HS-5 (cell line): ENCODE measurements at places on chromosomes 2 and 18.

DNA sequence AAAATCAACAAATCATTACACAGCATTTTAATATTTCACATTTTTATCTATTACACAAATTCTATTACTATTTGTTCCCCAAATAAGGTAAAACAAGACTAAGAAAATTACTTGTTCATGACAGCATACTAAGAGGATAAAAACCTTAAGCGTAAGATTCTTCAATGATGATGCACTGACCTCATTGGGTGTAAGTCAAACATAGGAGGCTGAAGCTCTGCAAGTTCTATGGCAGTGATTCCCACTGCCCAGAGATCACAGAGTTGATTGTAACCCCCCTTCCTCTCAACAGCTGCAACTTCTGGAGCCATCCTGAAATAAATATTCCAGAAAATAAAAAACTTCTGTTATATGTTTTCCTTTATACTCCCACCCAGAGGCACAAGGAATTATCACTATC, 82.2 kb upstream of the CDKL4 start:
- no peak for DNase-seq

GRCh38 chr2:17208511-17208910, 309.7 kb downstream of the RAD51AP2 start:
- peak; percentile 85 for DNase-seq

DNA sequence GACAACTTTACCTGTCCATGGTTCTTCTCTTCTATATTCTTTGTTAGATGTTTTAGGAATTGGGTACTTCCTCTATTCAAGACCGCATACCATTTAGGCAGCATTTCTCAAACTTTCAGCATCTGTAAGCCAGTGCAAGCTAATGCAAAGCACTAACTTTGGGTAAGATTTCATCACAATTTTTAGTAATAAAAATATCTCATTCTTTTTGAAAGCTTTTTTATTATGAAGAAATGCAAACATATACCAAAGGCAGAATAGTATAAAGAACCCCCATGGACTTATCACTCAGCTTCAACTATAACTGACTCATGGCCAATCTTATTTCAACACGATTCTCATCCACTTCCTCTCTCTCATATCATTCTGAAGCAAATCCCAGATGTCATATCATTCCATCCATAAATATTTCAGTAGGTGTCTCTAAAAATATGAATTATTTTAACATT, 32.9 kb downstream of the INO80C start:
- DNase-seq, result no peak

DNA sequence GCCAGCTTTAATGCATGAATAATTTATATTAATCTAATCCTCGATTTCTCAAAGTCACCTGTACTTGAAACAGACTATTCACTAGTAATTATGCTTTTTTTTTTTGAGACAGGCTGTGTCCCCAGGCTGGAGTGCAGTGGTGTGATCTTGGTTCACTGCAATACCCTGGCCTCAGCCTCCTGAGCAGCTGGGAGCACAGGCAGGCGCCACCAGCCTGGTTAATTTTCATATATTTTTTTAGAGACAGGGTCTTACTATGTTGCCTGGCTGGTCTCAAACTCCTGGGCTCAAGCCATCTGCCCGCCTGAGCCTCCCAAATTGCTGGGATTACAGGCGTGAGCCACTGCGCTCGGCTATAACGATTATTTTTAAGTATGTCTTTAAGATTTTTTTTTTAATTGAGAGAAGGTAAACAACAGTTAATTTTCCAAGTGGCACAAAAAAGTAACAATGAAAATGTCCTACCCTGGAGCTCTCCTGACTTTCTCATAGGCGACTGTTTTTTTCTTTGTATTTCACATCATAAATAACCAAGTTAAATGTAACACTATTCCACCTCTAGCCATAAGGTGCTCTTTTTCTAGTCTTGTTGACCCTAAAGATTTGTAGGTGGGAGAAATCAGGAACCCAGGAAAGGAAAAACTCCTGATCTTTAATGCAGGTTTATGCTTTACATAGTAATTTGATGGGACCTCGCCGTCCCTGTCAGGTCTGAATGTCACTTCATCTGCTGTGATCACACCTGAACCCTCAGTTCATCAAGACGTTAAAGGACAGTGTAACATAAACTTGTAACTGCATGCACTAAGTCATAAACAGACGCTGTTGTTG, 1.3 kb upstream of the ANKRD12 start:
- no peak for DNase-seq

- DNase-seq, result no peak
These were observed 84.7 kb upstream of the LAPTM4A start for GRCh38 chr2:20136149-20136548.

DNA sequence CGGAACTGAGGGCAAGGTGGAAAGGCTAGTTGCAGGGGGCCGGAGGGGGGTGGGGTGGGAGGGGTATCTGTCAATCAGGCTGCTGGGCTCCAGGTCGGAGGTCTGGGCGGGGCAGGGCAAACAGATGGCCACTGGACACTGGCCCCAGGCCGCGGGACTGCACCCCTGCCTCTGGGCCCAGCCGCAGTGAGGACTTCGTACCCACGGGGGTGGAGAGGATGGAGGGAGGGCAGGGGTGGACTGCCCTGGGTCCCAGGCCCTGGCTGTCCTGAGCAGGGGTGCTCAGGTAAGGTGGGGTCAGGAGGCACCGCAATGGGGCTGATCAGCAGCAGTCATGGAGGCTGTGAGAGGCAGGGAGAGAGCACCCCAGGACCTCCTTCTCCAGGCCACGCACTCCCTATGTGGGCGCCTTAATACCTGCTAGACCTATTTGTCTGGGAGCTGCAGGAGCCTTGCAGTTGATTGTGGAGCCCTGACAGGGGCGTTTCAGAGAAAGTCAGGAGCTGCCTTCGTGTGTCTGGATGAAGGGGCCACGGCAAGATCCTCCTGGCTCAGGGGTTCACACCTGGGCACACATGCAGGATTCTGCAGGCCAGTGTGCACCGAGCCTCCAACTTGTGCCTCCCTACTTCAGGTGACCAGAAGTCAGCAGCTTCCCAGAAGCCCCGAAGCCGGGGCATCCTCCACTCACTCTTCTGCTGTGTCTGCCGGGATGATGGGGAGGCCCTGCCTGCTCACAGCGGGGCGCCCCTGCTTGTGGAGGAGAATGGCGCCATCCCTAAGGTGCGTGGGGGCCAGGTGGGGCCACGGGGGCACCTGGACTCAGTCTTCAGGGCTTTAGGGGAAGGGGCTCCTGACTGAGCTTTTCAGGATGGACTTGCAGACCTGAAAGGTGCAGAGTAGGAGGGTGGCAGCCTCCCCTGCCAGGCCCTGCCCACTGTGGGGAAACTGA, 1.5 kb downstream of the CTDSP1 start:
- DNase-seq, result no peak

DNA sequence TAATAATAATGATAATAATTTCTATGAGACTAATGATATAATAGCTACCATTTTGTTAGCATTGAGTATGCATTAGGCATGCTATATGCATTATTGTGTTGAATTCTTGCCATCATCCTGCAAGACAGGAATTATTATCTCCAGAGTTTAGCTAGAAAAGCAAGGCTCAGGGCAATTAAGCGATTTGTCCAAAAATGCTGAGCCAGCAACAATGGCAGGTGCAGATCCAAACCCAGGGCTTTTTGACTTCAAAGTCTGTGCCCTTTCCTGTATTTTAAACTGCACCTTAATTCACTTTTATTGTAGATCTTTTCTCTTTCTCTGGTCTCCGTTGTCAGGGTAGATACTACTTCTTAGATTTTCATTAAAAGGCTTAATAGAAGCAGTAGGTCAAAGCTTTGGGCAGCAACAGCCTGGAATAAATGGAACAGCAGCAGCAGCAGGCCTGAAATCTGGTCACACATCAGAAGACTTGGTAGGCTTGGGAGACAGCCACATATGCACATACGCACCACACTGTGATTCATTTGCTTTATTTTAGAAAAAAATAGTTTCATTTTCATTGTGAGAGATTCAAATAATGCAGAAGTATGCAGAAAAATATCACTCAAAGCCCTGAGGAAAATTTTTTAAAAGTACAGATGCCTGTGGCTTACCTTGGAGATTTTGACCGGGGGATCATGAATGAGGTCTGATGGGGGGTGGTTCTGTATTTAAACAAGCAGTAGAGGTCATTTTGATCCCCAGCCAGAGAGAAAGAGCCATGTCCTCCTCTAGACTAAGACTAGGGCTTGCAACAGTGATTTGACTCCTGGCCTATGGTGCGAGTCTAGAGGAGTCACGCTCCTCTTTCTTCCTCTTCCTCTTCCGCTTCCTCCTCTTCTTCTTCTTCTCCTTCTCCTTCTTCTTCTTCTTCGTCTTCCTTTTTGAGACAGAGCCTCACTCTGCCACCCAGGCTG, 455.7 kb downstream of the TSN start:
- DNase-seq, result no peak

- DNase-seq, result no peak
These were observed 101.1 kb upstream of the GLI2 start for GRCh38 chr2:120634533-120634932.

DNA sequence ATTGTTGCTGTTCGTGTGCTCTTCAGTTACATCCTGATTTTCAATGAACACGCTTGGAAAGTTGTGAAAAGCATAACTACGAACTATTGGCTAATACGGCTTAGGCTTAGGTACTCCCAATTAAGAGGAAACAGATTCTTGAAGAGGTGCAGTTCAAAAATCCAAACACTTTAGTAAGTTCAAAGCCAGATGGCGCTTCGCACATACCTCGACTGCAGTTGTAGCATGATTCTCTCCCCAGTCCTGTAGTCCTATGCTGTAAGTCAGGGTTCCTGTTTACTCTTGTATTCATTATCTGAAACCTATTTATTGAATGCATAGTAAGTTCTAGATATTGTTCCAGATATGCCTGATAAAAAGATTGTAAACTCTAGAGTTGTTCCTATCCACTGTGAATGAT, 165.2 kb downstream of the TRIB2 start:
- no peak for DNase-seq

- no peak for DNase-seq
These were observed 8.4 kb downstream of the CASP10 start for GRCh38 chr2:201191132-201191875.

- DNase-seq, result no peak
These were observed 187.2 kb upstream of the FANCL start for GRCh38 chr2:58428096-58429013.

DNA sequence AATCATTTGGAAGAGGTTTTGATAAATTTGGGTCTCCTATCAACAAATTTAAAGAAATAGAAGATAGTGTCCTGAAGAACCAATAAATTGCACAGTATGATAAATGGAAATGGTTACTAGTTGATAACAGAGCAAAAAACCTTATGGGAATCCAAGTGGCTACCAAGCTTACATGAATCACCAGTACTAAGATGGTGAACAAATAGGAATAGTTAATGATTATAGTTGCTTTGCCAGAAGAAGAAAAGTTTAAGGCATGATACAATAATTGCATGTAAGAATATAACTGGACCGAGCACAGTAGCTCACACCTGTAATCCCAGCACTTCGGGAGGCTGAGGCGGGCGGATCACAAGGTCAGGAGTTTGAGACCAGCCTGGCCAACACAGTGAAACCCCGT, 19.6 kb upstream of the INO80D start:
- DNase-seq, result no peak

DNA sequence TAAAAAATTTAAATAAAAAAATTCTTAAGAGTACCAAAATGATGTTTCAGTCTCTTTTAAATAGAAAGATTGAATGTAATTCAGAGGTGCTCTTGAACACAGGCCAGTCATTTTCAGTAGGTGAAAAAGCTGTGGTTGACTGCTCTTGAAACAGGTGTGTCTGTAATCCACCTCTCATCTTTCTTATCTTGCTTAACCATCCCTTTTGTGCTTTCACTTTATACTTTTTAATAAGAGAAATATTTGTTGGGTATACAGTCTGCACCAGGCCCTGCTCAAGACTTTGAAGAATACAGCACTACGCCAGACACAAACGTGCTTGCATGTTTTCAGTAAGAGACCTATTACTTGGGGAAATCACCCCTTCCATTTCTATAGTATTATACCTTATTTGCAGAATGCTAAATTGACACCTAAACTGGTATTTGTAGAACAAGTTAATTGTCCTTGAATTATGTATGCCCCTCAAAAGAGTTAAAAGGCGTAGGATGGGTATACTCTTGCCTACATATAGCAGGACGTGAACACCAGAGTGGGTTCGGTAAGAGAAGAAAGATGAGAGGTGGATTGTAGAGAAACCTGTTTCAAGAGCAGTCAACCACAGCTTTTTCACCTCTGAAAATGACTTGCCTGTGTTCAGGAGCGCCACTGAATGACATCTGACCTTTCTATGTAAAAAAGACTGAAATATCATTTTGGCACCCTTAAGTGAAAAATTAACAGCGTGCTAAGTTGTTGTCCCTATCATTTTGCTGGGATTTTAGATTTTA, 4.0 kb upstream of the RTN4 start:
- DNase-seq, result no peak

- no peak for DNase-seq
These were observed 61.0 kb downstream of the RPL37A start for GRCh38 chr2:216559625-216560156.

- no peak for DNase-seq
These were observed 91.1 kb downstream of the INHBB start for GRCh38 chr2:120436885-120437603.

- DNase-seq, result no peak
These were observed 15.6 kb downstream of the TRABD2A start for GRCh38 chr2:84865181-84865783.

- DNase-seq, result no peak
These were observed 34.8 kb downstream of the LBH start for GRCh38 chr2:30266051-30266621.

DNA sequence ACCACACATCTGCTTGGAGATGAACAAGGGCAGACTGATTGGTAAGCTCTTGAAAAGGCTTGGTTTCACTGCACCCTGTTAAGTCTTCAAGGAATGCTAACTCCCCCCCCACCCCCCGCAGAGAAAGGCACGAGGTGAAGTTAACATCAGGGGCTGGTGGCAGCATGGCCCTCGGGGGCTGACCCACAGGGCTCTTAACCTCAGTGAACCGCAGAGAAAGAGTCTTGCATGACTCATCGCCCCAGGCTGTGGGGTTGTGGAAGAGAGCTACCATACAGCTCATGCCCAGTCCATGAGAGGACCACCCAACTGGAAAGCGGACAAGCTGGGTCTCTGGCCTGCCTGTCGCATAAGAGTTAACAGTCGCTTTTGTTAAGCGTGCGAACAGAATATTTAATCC, 10.6 kb upstream of the CEP68 start:
- DNase-seq, result no peak

- DNase-seq, result peak; percentile 62
These were observed 112.3 kb upstream of the ZNF521 start for GRCh38 chr18:25464227-25464626.

- no peak for DNase-seq
These were observed 3.7 kb upstream of the SPR start for GRCh38 chr2:72883356-72883962.

- DNase-seq, result peak; percentile 38
These were observed 535.2 kb downstream of the METTL4 start for GRCh38 chr18:2036086-2036485.

DNA sequence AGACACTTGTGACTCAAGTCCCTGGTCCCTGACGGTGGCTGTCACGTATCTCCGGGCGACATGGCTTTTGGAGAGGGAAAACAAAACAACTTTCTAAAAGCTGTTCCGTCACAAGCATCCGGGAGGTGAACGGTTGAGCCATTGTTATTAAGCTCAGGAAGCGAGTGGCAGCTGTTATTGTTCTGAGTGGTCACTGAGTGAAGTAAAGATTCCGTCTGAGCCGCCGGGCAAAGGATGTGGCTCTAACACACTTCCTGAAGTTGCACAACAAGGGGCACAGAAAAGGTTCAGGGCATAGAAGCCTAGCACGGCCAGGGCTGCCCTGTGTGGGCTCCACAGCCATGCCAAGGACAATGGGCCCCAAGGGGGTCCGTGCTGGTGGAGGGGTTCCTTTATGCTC, 24.3 kb downstream of the INPP5D start:
- no peak for DNase-seq
